ENCODE measurements at places on chromosomes 7 and 10. TPM values are rescaled to one million over a fixed set of nuclear protein-coding genes. Genes with fewer than 3 reads are reported as not detected.

ERVW-1 gene
- not detected for total RNA-seq

DNA sequence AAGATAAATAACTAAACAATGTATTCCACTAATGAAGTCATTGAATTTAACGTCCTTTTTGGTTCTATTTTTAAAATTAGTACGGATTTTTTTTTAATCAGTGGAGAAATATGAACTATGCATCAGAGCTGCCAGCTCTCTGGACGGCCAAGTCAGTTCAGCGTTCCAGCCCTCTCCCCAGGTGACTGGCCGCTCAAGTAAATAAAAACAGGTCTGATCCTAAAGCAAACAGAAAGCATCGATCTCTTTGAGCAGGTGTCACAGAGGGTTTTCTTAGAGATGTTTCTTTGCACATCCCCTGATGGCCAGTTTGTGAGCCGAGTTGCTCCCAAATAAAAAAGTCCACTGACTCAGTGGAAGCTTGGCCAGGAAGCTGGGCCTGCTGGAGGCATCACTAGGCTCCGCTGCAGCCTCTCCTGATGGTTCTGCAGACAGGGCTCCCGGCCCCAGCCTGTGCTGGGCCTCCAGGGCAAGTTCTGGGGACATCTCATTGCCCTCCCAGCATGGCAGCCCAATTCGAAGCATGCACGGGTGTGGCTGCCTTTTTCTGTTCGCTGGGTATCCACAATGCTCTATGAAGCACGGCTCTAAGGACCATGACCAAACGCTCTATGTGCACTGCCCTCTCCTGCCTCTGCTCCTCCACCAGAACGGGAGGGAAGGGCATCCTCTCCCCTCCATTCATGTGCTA, 74.7 kb upstream of the PPP2R2D start:
- H3K27ac ChIP-seq, result no peak overlapping the region
- no peaks in the 10 kb centered on the region for H3K36me3 ChIP-seq
- H3K4me3 ChIP-seq, result no peak overlapping the region
- H3K4me1 ChIP-seq, result no peaks in the 10 kb centered on the region
- H3K27me3 ChIP-seq, result no peaks in the 10 kb centered on the region

GRCh38 chr10:49151025-49151445, 17.2 kb upstream of the FAM170B start:
- no peaks in the 10 kb centered on the region for H3K36me3 ChIP-seq
- H3K4me3 ChIP-seq, result no peak overlapping the region
- peaks cover 8% of the 10 kb centered on the region for H3K4me1 ChIP-seq
- DNase-seq, result no peak
- H3K27ac ChIP-seq, result no peak overlapping the region

GRCh38 chr10:19332304-19332703, 283.7 kb downstream of the MALRD1 start:
- DNase-seq, result no peak
- no peak overlapping the region for H3K27ac ChIP-seq
- no peaks in the 10 kb centered on the region for H3K4me1 ChIP-seq
- no peaks in the 10 kb centered on the region for H3K36me3 ChIP-seq
- H3K4me3 ChIP-seq, result no peak overlapping the region
- H3K27me3 ChIP-seq, result no peaks in the 10 kb centered on the region

DNA sequence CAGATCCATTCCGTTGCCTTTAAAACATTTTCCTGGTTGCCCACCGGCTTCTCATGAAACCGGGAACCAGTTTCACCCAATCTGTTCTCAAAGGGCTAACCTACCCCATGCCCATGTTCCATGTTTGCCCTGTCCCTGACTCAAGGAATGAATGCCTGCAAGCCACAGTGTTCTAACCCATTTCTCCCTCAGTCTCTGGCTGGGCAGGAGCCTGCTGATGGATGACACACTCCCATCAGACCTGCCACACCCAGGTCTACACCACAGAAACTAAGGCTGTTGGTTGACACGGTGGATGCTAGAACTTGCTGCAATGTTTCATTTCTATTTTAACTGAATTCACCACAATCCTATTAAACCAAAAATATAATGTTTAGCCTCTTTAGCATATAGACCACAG, 15.6 kb downstream of the CLRN3 start:
- no peak overlapping the region for H3K27ac ChIP-seq
- H3K27me3 ChIP-seq, result no peaks in the 10 kb centered on the region
- no peak overlapping the region for H3K4me3 ChIP-seq
- H3K4me1 ChIP-seq, result peaks cover 33% of the 10 kb centered on the region
- H3K36me3 ChIP-seq, result no peaks in the 10 kb centered on the region
- DNase-seq, result no peak

- H3K27ac ChIP-seq, result peak overlapping the region; percentile 96
- no peak for DNase-seq
- H3K4me1 ChIP-seq, result peaks cover 42% of the 10 kb centered on the region
- no peaks in the 10 kb centered on the region for H3K27me3 ChIP-seq
These were observed 844 bp upstream of the KAT6B start for GRCh38 chr10:74825371-74826141.

- no peak for DNase-seq
- no peaks in the 10 kb centered on the region for H3K4me1 ChIP-seq
- H3K27me3 ChIP-seq, result no peaks in the 10 kb centered on the region
- no peak overlapping the region for H3K4me3 ChIP-seq
- H3K36me3 ChIP-seq, result no peaks in the 10 kb centered on the region
These were observed 110.2 kb downstream of the CHN2 start for GRCh38 chr7:29304756-29305155.

- H3K4me1 ChIP-seq, result peaks cover 56% of the 10 kb centered on the region
- peak; percentile 36 for DNase-seq
- H3K27me3 ChIP-seq, result no peaks in the 10 kb centered on the region
- H3K27ac ChIP-seq, result peak overlapping the region; percentile 46
- H3K4me3 ChIP-seq, result no peak overlapping the region
These were observed 52.0 kb upstream of the SMNDC1 start for GRCh38 chr10:110356628-110357245.

PIK3CG gene
- total RNA-seq, result 22.4 TPM

GRCh38 chr10:3217301-3217700, 44.7 kb upstream of the PITRM1 start:
- no peak for DNase-seq
- no peaks in the 10 kb centered on the region for H3K27me3 ChIP-seq
- no peak overlapping the region for H3K4me3 ChIP-seq

GRCh38 chr10:18278181-18278580, 138.0 kb downstream of the CACNB2 start:
- no peaks in the 10 kb centered on the region for H3K4me1 ChIP-seq
- H3K4me3 ChIP-seq, result no peak overlapping the region
- H3K27ac ChIP-seq, result no peak overlapping the region
- H3K27me3 ChIP-seq, result no peaks in the 10 kb centered on the region
- H3K36me3 ChIP-seq, result no peaks in the 10 kb centered on the region

- no peak overlapping the region for H3K4me3 ChIP-seq
- H3K4me1 ChIP-seq, result peaks cover 66% of the 10 kb centered on the region
- no peak for DNase-seq
- H3K36me3 ChIP-seq, result peaks cover 32% of the 10 kb centered on the region
These were observed 34.5 kb downstream of the TSPAN14 start for GRCh38 chr10:80488539-80489066.

GRCh38 chr7:105974471-105974870, 11.4 kb downstream of the CDHR3 start:
- H3K27me3 ChIP-seq, result no peaks in the 10 kb centered on the region
- no peak overlapping the region for H3K27ac ChIP-seq
- no peaks in the 10 kb centered on the region for H3K36me3 ChIP-seq
- H3K4me3 ChIP-seq, result no peak overlapping the region

GRCh38 chr10:49837685-49838084, 75.6 kb upstream of the OGDHL start:
- no peaks in the 10 kb centered on the region for H3K27me3 ChIP-seq
- DNase-seq, result no peak
- H3K4me1 ChIP-seq, result no peaks in the 10 kb centered on the region
- no peak overlapping the region for H3K4me3 ChIP-seq
- H3K27ac ChIP-seq, result no peak overlapping the region
- peaks cover 4% of the 10 kb centered on the region for H3K36me3 ChIP-seq

OR2AE1 gene
- not detected for total RNA-seq

DNA sequence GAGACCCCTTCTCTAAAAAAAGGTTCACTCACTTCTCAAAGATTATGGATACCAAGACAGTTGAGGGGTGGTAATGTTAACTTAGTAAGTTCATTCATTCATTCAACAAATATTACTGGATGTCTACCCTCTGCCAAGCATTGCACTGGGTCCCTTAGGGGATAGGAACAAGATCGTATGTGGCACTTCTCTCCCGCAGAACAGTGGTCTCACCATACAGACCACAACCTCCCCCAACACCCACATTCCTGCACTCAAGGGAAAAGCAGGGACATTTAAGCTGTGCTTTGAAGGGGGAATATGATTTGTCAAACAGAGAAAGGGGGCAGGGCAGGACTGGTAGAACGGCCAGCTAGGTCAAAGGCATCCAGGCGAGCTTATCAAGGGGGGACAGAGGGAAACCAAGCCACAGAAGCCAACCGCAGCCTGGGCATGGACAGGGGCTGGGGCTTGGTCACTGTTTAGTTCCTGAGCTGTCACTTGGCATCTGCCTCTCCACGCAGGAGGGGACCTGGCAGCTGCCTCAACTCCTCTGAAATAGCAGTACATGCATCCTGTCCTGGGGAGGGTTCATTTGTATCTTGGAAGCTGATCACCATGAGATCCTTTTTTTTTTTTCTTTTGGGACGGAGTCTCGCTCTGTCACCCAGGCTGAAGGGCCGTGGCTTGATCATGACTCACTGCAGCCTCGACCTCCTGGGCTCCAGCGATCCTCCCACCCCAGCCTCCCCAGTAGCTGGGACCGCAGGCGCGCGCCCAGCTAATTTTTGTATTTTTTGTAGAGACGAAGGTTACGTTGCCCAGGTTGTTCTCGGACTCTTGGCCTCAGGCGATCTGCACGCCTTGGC, 949 bp upstream of the CLIP2 start:
- no peak overlapping the region for H3K4me3 ChIP-seq
- H3K36me3 ChIP-seq, result no peaks in the 10 kb centered on the region

- H3K27me3 ChIP-seq, result no peaks in the 10 kb centered on the region
- H3K4me3 ChIP-seq, result no peak overlapping the region
- DNase-seq, result no peak
- H3K27ac ChIP-seq, result no peak overlapping the region
- peaks cover 15% of the 10 kb centered on the region for H3K36me3 ChIP-seq
These were observed 56.0 kb downstream of the NDUFB2 start for GRCh38 chr7:140752533-140752932.

SOSTDC1 gene
- total RNA-seq, result 2.0 TPM

DNA sequence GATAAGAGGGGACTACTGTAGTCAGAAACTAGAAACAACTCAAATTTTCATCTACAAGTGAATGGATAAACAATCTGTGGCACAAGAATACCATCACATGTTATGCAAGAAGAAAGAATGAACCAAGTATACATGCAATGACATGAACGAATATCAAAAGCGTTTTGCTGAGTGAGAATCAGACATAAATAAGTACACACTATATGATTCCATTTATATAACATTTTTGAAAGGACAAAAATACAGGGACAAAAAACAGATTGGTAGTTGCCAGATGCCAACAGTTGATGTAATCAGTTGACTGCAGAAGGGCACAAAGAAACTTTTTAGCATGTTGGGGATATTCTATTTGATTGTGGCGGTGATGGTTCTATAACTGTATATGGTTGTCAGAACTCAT, 33.6 kb downstream of the CTNNA3 start:
- H3K27ac ChIP-seq, result no peak overlapping the region
- no peaks in the 10 kb centered on the region for H3K27me3 ChIP-seq
- DNase-seq, result no peak
- H3K36me3 ChIP-seq, result no peaks in the 10 kb centered on the region
- H3K4me1 ChIP-seq, result no peaks in the 10 kb centered on the region

DNA sequence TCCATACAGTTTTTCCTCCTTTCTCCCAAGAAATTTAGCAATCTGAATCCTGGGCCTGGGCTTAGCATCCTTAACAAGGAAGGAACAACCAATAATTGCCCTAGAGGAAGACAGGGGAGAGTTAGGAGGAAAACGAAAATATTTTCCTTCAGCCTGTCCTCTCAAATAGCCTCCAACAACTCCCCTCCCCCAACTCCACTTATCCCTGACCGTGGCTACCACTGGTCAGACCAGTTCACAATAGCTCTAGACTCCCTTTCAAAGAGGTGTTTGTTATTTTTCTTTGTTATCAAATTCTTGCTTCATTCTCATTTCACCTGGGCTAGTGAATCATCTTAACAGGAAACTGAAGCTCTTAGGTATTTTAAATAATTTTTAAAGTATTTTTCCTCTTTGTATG, 114.1 kb downstream of the CPED1 start:
- no peak for DNase-seq
- no peaks in the 10 kb centered on the region for H3K4me1 ChIP-seq
- H3K27ac ChIP-seq, result no peak overlapping the region
- no peaks in the 10 kb centered on the region for H3K27me3 ChIP-seq

FBXL13 gene
- 3.8 TPM for total RNA-seq

CPEB3 gene
- total RNA-seq, result 0.76 TPM

DRGX gene
- 0.05 TPM for total RNA-seq

- peaks cover 6% of the 10 kb centered on the region for H3K36me3 ChIP-seq
- no peak for DNase-seq
- H3K4me3 ChIP-seq, result no peak overlapping the region
These were observed 52.1 kb downstream of the SUFU start for GRCh38 chr10:102555781-102556328.

DNA sequence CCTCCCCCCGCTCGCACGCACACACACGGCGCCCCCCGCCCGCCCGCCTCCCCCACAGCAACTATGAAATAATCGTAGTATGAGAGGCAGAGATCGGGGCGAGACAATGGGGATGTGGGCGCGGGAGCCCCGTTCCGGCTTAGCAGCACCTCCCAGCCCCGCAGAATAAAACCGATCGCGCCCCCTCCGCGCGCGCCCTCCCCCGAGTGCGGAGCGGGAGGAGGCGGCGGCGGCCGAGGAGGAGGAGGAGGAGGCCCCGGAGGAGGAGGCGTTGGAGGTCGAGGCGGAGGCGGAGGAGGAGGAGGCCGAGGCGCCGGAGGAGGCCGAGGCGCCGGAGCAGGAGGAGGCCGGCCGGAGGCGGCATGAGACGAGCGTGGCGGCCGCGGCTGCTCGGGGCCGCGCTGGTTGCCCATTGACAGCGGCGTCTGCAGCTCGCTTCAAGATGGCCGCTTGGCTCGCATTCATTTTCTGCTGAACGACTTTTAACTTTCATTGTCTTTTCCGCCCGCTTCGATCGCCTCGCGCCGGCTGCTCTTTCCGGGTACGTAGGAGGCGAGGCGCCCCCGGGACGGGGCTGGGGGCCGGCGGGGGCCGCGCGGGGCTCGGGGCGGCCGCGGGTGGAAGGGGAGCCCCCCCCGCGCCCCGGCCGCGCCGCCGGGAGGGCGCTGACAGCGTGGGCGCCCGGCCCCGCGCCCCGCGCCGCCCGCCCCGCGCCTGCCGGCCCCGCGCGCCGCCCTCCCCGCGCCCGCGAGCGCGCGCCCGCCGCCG, 441 bp downstream of the BMI1 start:
- H3K4me1 ChIP-seq, result peaks cover 17% of the 10 kb centered on the region
- peak overlapping the region; percentile 97 for H3K4me3 ChIP-seq
- no peaks in the 10 kb centered on the region for H3K36me3 ChIP-seq

GLI3 gene
- 3.2 TPM for total RNA-seq

All from thymus (tissue), 14 donors.